Stimulated activated CD8-positive, alpha-beta memory T cell treated with anti-CD3 and anti-CD28 coated beads, Interleukin-12 subunit alpha, Interleukin-12 subunit beta, amount 100 ng/mL, for 1 hour (primary cell): ENCODE measurements at places on chromosomes 12 and 14.

- no peak for DNase-seq
Observed at GRCh38 chr12:47488888-47489287, 216.9 kb downstream of the RPAP3 start.

DNA sequence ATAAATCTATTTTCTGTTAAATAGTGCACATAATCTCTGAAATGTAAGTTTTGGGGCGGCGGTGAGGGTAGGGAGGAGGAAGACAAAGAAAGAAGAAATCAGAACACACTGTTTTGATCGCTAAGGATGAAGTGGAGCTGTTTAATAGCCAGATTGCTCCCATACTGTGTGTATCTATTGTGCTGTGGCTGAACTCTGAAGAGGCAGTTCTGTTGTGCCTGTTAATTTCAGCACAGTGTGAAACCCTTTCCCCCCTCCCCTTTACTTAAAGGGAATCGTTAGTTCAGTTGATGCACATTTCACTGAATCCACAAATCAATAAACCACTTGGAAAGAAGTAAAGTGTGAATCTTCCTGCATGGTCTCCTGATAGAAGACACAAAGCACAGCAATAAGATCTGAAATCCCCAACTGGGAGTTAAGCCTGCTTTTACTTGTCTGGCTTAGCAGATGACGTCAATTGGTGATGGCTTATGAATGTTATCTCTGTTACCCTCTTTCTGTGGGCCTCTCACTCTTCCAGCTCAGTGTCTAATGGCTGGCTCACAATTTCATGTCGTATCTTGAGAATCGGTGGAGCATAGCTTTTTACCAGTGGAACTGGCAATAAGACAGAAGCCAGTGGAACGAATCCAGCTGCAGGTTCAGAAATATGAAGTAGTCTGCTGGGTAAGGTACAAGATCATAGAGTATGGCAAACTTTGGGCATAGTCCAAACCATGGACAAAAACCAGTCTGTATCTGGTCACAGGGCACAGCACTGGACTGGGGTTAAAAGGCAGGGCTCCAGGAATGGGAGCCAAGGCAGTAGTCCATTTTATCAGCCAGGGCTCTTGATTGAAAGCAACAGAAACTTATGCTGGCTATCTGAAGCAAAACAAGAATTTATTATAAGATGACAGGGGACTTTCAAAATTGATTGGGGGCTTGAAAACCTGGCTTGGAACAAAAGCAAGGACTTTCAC lies 413.5 kb upstream of the SEL1L start:
- DNase-seq, result no peak

GRCh38 chr12:39931231-39931630 lies 174.7 kb downstream of the SLC2A13 start:
- DNase-seq, result no peak

DNA sequence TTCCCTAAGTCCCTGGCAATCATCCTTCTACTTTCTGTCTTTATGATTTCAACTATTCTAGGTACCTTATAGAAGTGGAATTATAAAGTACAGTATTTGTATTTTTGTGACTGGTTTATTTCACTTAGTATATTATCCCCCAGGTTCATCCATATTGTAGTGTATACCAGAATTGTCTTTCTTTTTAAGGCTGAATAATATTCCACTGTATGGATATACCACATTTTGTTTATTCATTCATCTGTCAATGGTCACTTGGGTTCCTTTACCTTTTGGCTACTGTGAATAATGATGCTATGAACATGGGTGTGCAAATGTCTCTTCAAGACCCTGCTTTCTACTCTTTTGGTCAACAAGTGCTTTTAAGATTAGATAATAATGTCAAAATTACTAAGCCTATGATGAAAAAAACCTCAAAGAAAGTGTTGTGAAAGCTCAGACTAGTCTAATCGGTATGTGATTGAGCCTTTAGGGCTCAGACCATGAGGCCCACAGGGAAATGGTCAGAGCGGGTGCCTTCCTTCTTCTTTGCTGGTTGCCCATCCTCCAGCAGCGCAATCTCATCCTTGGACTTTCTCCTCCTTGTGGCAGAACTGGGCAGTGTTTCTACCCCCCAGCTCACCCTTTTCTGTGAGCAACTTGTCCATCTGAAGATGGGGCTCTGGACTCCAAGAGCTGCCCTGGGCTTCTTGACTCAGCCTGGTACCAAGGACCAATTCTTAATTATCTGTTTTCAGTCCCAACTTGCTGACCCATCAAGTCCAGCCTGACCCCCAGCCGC lies 105.4 kb downstream of the TTC8 start:
- DNase-seq, result no peak

DNA sequence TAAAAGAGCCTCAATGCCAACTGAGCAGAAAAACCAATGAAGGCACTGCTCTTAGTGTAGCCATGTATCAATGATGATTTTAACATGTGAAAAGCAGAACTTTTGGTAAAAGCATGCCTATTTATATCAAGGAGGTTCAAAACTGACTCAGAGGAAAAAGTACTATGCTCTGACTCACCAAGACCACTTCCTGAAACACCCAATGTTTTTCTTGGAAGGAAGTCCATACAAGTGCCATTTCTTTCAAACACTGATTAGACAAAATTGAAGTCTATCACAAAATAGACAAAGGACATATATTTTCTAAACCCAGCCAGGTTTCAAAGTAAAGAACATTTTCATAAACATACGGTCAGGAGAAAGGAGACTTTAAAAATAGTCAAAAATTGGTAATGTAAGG lies 88.6 kb downstream of the EPS8 start:
- no peak for DNase-seq

GRCh38 chr12:64016521-64016920 lies 172.0 kb downstream of the SRGAP1 start:
- DNase-seq, result no peak

DNA sequence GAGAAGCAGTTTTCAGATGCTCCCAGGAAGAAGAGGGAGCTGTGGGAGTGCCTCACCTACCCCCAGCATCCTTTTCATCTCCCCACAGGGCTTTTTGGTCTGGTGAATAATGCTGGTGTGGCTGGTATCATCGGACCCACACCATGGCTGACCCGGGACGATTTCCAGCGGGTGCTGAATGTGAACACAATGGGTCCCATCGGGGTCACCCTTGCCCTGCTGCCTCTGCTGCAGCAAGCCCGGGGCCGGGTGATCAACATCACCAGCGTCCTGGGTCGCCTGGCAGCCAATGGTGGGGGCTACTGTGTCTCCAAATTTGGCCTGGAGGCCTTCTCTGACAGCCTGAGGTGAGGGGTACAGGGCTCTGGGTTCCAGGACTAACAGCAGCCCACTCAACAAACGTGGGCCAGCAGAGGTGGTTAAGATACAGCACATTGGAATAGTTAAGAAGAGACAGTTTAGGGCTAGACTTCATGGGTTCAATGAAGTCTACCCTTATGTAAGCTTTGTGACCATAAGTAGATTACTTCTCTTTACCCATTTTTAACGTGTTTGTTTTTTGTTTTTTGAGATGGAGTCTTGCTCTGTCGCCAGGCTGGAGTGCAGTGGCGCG lies 1.5 kb downstream of the RDH5 start:
- DNase-seq, result no peak

DNA sequence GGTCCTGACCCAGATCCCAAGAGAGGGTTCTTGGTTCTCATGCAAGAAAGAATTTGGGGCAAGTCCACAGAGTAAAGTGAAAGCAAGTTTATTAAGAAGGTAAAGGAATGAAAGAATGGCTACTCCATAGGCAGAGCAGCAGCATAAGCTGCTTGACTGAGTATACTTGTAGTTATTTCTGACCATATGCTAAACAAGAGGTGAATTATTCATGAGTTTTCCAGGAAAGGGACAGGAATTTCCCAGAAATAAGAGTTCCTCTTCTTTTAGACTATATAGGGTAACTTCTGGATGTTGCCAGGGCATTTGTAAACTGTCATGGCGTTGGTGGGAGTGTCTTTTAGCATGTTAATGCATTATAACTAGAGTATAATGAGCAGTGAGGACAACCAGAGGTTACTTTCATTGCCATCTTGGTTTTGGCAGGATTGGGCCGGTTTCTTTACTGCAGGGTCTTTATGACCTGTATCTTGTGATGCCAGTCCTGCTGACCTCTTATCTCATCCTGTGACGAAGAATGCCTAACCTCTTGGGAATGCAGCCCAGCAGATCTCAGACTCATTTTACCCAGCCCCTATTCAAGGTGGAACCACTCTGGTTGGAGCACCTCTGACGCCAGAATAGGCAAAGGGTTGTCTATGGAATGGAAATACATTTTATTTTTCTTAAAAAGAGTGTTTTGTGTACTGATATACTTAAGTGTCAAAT lies 113.8 kb downstream of the OTOGL start:
- no peak for DNase-seq

DNA sequence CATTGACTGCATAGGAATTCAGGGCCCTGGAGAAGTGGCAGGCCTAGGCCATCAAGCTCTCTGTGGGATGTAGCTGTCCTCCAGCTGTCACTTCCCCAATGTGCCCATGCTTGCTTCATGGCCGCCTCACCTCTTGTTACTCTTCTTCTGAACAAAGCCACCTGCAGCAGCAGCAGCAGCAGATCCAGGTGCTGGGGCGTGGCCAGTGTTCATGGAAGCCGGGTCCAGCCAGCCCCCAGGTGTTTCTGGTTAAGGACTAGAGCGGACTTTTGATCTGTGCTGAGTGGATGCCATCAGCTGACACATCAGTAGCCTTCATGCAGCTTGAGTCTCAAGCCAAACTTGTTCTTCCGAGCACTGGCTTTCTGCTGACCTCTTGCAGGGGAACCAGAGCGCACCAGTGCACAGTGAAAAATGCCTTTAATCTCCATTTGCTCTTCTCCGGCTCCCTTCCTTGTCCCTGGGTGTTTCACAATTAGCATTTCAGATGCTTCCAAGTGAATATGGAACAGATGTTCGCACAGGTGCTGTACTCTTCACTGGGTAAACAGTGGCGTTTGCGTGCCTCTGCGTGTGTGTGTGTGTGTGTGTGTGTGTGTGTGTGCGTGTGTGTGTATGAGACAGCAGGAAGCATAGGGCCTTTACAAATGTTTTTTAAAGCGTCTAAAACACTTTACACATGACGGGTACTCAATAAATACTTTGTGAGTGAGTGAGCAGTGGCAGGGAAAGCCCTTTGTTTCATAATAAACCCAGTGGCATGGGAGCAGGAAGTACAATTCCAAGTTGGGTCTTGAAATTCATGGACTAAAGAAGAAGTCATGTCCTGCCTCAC lies 20.1 kb downstream of the TPCN1 start:
- DNase-seq, result no peak

GRCh38 chr14:99671235-99672224 lies 12.6 kb upstream of the CYP46A1 start:
- no peak for DNase-seq

DNA sequence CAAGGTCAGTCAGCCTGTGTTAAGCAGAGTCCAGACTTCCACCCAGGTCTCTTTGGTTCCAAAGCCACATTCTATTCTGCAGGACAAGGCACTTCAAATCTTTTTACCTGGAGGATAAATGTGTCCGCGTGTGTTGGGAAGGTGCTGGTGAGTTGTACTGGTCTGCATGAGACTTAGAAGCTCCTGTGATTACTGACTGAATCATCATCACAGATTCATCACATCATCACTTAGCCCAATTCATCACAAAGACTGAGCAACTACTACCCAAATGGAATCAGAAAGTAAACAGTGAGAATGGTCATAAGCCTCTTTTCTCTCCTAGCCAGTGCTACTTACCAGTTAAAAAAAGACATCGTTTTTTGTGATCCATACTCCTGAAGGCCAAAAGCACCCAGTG lies 5.3 kb downstream of the SLC15A5 start:
- no peak for DNase-seq

- no peak for DNase-seq
Observed at GRCh38 chr12:78559886-78560285, 304.7 kb upstream of the SYT1 start.

DNA sequence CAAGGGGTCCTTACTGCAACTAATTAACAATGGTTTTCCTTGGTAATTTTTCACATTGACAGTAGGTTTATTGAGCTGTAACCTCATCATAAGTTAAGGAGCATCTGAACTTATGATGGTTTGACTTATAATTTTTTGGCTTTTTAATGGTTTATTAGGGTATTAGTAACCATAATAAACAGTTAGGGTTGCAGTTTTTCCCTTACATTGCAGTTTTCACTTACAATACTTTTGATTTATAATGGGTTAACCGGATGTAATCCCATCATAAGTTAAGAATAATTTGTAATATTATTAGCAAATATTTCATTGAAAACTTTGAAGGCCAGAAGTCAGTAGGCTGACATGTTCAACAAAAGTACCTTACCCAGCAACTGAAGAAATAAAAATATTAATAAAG lies 811.6 kb downstream of the TRHDE start:
- no peak for DNase-seq

DNA sequence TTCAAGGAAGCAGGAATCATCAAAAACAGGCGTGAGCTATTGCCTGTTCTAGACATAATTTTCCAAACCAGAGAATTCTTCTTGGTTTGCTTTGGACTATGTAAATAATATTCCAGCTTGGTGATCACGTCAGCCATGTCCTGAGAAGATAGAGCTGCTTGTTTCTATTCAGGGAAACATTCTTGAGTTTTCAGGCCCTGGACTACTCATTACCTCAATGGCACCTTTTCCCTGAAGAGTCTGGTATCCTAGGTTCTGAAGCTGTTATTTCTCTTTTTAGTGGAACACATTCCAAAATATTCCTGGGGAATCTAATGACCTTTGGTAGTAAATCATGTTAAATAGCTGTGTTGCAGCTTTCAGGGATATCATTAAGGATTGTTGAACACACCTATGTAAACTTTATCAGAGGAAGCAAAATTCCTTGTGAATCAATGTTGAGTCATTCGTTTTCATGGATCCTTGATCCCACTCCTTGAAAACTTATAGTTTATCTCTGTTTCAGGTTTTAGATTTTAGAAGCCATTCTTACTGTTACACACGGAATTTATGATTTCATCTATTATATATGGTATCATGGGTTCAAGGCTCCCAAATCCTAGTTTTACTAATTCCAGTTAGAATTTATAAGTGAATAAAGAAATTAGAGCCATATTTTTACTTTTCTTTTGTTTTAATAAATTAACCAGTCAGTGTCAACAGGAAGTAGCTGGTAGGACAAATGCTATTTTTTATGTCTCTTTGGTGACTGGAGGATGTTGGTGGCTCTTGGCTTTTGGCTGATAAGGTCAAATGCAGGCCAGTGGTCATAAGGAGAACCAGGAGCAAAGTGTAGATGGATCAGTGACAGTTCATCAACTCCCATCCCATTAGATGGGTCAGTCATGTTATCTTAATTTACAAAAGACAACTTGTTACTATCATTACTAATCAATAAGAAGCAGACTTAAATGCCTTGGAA lies 380.1 kb downstream of the ZFP36L1 start:
- no peak for DNase-seq

GRCh38 chr14:25406818-25407217 lies 356.9 kb upstream of the STXBP6 start:
- DNase-seq, result no peak
